ENCODE measurements at places on chromosomes 4 and X.

DNA sequence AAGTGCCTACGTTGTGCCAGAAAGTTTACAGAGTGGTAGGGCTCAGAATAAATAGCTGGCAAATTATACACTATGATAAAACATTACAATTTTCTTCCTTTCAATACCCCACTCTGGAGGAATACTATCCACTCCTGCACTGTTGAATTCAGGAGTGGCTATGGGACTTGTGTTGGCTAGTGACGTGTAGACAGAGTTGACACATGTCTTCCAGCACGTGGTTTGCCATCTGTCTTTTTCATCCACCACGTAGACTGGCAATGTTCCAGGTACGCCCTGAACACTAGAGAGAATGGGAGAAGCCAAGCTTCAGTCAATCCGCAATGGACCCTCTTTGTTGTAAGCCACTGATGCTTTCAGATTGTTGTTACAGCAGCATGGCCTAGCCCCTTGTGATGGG is 168.8 kb upstream of the RBPJ start:
- DNase-seq: no peak

DNA sequence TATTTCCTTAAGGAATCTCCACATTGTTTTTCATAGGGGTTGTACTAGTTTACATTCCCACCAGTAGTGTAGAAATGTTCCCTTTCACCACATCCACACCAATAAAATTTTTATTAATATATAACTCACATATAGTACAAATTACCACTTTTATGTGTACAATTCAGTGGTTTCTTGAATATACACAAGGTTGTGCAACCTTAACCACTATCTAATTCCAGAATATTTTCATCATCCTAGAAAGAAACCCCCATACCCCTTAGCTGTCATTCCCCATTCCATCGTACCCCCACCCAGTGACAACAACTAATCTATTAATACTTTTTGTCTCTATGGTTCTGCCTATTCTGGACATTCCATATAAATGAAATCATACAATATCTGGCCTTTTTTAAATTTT is 108.3 kb upstream of the USP9X start:
- no peak for DNase-seq

GRCh38 chrX:107389726-107390125 is 59.7 kb upstream of the FRMPD3 start:
- no peak for DNase-seq

DNA sequence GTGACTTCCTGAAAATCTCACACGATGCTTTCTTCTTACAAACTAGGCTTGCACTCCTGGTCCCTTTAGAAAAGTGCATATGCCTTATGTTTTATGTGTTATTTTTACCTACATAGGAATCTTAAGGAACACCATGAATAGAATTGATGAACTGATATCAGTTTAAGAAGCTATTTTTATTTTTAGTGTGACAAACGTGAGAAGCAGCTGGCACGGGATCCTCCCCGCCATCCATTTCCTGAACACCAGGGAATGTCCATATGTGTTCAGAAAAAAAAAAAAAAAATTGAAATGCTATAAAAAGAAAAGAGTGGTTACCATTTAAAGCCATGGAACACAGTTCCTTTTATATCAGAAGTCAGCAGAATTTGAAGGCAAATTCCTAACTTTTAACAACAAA is 1096.1 kb upstream of the PRKX start:
- DNase-seq: no peak
